ENCODE measurements at places on chromosomes 6 and 20. TPM values are rescaled to one million over a fixed set of nuclear protein-coding genes. Genes with fewer than 3 reads are reported as not detected.
A peak's percentile ranks its signal among the peaks of the same experiment; 100 is the strongest.

DNA sequence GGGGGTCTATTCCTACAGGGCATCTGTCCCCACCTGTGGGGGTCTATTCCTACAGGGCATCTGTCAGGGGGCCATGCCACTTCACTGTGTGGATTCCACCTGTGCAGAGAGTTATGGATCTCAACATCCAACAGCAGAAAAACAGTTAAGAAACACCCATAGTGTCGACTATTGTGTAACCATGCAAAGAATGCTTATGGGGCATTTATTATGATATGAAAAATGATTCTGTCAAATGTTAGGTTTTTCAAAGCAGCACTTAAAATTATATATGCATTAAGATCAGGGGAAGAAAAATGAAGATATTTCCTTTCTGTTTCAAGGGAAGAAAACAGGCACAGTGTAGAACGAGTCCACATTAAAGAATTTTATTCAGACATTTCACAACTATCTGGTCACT, 2.9 kb downstream of the GPR31 start:
- DNase-seq = no peak

CGAS gene
- 7.5 TPM for total RNA-seq

SAYSD1 gene
- 15.3 TPM for total RNA-seq

- DNase-seq = no peak
These were observed 262.4 kb downstream of the PLCB1 start for GRCh38 chr20:8394308-8394945.

ESR1 gene
- total RNA-seq = 16.5 TPM

DNA sequence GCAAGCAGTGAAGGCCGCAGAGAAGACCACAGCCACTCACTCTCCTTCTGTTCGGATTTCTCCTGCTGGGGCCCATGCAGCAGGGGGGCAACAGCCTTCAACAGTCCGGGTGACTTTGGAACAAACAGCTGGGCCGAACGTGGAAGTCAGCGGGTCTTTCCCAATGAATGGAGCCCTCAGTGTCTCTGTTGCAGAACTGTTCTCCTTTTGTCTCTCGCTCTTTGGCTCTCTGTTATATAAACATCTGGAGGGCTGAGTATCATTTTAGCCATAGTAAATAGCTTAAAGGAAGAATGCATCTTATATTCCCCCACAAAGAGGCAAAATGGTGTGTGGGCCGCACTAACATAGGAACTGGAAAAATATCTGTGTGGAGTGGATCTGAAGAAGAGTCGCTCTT, 136.7 kb upstream of the RALGAPA2 start:
- no peak for DNase-seq

GRCh38 chr20:4774207-4774606, 52.5 kb downstream of the PRND start:
- DNase-seq = no peak

DNA sequence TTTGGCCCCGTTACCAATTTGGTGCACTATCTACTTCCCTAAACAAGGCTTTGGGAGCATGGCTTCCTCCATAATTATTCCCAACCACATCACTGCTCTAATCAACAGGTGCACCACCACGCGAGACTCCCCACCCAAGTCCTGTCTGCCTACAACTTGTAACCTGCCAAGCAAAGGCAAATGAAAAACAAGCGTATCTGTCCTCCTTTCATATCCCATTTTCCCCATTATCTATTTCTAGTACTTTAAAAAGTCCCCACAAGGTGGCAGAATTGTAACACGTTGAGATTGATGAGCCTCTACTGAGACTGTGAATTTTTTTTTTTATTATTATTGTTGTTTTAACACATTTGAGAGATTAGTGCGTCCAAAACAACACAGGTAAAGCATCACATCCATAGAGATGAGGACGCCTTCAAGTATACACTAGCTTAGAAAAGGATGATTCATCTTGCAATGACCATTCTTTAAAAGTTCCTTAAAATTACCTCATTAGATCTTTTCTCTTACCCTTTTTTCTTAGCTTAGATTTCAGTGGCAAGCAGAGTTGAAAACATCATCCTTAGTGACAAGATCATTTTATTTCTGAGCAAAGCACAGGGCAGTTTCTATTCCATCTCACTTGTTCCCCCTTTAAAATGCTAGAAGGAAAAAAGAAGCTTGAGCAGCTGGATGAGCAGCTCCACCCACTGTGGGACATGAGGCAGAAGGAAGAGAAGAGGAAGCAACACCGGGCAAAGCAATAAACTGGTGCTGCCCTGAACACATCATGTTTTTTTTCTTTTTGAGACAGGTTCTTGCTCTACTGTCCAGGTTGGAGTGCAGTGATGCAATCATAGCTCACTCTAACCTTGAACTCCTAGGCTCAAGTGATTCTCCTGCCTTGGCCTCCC, 210.8 kb downstream of the ARHGAP18 start:
- no peak for DNase-seq

KIAA1755 gene
- total RNA-seq = 56.0 TPM

GRCh38 chr20:36862857-36863668, 12.9 kb upstream of the TLDC2 start:
- peak; percentile 73 for DNase-seq

- no peak for DNase-seq
These were observed 195.7 kb downstream of the CENPW start for GRCh38 chr6:126535595-126535994.

OTOR gene
- not detected for total RNA-seq

DNA sequence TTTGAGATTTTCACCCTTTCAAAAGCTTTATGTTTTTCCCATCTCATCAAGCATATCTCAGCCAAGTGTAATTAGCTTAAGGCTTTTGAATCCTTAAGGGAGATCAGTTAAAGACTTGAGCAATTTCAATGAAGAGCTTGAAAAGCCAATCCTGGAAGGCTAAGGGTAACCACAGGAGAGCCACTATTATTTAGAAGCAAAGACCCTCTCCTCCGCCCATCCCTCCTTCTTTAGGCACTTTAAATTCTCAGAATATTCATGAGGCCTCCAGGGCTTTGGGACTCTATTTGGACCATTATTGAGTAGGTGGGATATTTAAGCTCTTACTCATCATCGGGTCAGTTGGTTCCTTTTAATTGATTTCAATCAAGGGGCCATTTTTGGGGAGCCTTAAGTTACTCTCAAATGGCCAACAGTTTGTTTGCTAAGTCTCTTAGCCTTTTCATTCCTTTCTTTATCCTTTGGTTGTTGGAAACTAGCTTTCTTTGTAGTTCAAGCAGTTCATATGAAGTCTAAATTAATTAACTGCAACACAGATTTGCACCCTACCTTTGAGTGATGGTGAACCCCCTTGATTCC, 567.2 kb downstream of the KIF16B start:
- no peak for DNase-seq

DNA sequence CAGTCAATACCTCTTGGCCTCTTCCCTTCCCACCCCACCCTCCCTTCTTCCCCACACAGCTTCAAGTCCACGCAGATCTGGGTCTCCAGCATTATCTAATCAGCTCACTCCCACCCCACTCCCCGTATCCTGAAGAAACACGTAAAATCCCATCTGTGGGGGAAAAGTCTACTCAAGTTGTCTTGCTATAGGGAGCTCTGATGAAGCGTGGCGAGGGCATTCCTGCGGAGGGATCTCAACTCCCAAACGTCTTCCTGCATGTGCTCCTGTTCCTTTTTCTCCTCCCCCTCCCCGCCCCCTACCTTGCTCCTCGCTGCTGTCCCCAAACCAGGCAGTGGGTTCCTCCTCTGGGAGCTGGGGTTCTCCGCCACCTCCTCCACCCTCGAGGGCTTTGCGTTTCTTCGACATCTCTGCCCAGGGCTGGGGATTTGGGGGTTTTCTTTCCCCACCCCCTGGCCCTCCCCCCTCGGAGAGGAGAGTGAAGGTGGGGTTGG, 181.8 kb downstream of the TBXT start:
- no peak for DNase-seq

DNA sequence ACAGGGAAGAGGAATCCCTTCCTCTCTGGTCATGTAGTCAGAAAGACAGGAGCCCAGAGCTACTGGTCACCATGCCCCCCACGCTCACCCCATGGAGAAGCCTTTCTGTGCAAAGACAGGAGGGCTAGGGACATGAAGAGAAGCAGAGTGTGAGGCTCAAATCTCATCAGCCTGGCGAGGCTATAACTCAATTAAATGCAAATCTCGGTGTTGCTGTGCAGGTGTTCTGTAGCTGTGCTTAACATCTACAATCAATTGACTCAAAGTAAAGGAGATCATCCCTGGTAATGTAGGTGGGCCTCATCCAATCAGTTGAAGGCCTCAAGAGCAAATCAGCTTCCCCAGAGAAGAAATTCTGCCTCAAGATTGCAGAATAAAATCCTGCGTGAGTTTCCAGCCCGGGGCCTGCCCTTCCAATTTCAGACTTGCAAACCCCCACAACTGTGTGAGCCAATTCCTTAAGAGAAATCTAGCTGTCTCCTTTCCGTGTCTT, 64.4 kb downstream of the CHMP4B start:
- no peak for DNase-seq

DNA sequence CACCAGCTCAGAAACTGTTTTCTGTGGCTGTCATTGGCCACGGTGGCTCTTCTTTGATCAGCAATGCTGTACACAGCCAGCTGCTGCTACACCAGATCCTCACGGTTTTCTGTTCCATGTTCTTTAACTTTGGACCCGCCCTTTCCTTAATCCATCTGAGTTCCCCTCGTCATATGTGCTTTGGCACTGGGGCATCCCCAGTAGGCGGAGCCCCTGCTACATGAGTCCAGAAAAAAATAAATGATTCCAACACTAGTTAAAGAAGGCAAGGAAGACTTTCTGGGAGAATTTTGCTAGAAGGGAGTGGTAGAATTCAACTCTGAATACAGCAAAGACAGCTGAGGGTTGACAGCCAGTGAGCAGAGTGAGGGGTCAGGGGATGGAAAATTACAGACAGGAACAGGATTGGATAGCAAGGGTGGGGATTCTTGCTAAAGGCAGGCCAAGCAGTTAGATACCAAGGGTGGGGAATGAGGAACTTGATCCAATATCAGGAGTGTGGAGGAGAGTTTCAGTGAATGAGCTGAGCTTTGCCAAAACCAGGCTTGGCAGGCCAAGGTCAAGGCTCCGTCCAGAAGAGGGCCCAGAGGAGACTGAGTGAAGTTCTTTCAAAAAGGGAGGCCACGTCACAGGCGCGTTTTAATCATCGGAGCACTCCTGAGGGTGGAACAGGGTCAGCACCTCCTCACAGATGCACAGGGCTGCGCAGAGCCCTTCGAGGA, 391.8 kb downstream of the CDH4 start:
- DNase-seq = peak; percentile 72

- DNase-seq = no peak
These were observed 1.6 kb downstream of the DBNDD2 start for GRCh38 chr20:45409521-45410272.

MYLK4 gene
- total RNA-seq = 0.98 TPM
